WERI-Rb-1 (cell line): ENCODE measurements at places on chromosomes 2 and 18.

- DNase-seq = peak; percentile 6
Observed at GRCh38 chr2:10523406-10524189, 75.5 kb upstream of the ODC1 start.

GRCh38 chr2:33272001-33272400 is 204.4 kb upstream of the RASGRP3 start:
- DNase-seq = no peak

DNA sequence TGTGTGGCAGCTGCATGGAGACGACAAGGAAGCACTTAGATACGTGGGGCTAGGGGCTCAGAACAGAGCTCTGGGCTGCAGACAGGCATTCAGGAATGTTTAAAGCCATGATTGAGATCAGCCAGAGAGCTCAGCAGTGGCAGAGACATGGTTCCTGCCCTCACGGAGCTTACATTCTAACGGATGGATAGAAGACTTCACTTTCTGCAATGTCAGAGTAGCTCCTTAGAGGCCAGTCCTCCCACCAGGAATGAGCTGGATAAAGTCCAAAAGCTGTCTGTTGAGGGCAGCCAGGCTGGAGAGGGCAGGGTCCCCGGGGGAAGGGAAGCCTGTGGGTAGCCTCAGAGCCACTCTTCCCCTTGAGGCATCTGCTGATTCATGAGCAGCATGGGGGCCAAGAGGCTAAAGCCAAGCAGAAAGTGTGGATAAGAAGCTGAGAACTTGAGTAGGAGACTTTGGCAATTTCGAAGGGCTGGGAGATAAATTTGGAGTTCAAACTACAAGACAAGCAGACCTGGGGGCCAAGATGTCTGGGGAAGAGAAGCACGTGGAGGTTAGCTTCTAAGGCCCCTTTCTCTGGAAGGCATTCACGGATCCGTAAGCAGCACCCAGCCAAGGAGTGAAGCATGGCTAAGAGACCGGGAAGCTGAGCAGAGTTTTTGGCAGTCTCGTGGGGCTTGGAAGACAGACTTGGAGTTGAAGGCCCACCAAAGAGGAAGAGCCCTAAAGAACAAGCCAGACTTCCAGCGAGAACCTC is 9.7 kb upstream of the CIB4 start:
- peak; percentile 2 for DNase-seq

- no peak for DNase-seq
Observed at GRCh38 chr2:158999458-158999857, 31.0 kb downstream of the TANC1 start.

- no peak for DNase-seq
Observed at GRCh38 chr2:12607971-12608370, 108.8 kb upstream of the TRIB2 start.

- no peak for DNase-seq
Observed at GRCh38 chr2:124547700-124548099, 522.6 kb downstream of the CNTNAP5 start.

GRCh38 chr18:4270016-4270415 is 185.1 kb downstream of the DLGAP1 start:
- no peak for DNase-seq

DNA sequence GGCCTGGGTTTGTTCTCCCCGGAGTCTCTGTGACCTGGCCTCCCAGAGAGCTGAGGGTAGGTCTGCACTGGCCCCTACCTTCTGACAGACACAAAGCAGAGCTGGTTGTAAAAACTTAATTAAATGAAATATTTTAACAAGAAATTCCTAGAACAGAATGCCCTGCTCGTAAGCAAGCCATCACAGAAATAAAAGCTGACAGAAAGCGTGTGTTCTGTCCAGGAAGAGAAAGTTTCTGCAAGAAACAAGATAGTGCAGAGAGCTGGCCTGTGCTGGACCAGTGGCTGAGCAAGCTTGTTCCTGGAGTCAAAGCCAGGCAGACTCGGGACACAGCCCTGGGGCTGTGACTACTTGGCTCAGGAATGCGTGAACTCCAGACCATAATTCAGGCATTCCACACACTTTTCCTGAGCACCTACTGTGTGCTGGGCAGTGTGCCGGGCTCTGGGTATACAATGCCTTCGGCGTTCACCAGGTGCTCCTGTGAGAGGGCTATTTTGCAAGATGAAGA is 51.6 kb downstream of the APOB start:
- DNase-seq = no peak

DNA sequence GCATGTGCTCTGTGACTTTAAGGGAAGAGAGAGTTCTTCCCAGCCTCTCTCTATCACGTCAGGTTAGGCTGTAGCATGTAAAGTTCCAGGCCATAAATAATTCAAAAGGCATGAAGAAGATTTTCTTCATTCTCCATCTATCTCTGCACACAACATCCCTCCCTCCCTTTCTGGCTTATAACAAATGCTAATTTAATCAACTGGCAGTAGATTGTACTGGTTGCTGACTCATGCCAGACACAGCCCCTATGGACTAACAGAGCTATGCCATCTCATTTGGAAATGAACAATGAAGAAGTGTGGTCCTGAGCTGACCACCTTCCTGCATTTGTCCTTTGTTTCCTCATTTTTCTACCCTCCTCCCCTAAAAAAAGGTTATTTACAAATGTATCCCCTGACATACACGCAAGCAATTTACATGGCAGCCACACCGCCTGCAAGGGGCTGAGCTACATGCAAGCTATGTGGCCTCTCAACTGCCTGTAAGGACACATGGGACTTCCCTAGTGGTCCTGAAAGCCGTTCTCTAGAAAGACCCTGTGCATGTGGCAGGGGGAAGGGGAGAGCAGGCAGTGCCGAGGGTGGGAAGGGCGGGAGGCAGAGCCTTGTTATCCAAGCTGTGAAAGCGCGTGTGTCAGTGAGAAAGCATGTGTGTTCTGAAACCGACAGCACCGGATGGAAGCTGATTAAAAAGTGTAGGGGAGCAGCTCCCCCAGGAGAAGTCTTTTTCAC is 90.9 kb upstream of the KLF7 start:
- DNase-seq = no peak

- DNase-seq = no peak
Observed at GRCh38 chr2:71588497-71589170, 135.3 kb downstream of the DYSF start.

DNA sequence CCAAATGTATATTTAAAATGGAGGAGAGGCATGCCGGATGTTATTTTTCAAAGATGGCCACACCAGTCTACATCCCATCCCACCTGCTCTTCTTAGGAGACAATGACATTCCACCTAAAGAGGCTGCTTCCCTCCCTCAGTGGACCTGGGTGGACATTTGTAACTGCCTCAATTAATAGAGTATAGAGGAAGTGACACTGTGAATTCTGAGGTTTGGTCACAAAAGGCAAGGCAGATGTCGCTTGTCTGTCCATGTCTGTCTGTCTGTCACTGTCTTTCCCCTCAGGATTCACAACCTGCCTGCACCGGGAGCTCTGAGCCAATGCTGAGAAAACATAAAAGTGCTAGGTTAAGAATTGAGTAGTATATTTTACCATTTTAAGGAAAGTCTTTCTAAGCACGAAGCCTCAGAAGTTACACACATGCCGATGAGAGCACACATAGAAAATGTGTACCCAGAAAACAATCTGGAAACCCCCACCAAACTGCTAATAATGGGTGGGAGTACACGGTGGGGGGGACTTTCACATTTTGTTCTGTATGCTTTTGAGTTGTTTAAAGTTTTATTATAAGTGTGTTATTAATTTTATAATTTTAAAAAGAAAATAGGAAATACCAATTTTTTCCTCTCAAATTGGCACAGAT is 21.0 kb downstream of the MIB1 start:
- DNase-seq = no peak

- DNase-seq = no peak
Observed at GRCh38 chr18:63869851-63870250, 17.7 kb upstream of the SERPINB2 start.

- no peak for DNase-seq
Observed at GRCh38 chr2:15557887-15558311, 3.2 kb downstream of the NBAS start.

DNA sequence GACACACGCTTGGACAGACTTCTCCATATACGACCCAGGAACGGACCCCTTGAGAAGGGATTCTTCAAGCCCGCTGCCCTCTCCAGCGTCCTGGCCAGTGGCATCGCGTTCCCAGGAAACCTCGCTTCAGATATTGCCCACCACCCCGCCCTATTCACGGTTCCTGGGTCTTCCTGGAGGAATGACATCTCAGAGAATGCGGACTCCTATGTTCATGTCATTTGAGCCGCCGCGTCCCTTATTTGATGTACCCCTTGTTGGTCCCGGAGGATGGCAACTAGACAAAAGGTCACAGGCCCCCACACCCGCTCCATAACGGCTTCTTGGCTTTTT is 588 bp upstream of the CCDC93 start:
- peak; percentile 19 for DNase-seq

DNA sequence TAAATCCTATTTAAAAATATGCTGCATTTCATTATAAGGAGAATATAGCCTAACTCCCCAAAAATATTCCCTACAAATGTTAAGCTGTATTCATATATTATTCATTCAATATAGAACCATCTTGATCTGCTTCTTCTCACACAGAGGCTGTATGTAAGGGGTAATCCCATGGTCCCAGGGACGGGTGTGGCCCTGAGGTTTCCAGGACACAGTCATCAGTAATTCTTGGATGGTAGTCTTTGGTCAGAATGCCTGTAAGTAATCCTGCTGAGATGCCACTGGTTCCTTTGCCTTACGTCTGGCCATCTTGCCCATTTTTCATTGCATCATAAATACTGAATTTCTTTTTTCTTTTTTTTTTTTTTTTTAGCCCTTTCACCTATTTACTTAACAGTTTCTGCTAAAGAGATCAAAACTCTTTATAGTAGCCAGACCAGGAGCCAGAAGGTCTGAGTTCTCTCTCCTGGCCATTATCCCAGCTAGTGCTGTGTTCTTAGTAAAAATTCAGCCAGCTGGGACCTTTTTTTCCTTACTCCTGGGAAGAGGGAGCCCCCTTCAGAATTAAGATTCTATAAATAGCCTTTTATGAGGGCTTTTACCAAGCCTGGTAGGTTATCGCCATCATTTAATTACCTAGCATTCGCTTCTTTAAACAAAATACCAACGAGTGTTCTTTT is 134.9 kb downstream of the SOX11 start:
- no peak for DNase-seq

GRCh38 chr2:134152045-134153010 is 101.5 kb upstream of the MGAT5 start:
- DNase-seq = no peak

GRCh38 chr18:78542204-78542603 is 437.4 kb upstream of the SALL3 start:
- no peak for DNase-seq

GRCh38 chr2:9965119-9965822 is 13.8 kb downstream of the GRHL1 start:
- no peak for DNase-seq

- DNase-seq = no peak
Observed at GRCh38 chr2:28480403-28481049, 15.3 kb upstream of the PLB1 start.

GRCh38 chr18:10449396-10449795 is 5.0 kb upstream of the APCDD1 start:
- no peak for DNase-seq

DNA sequence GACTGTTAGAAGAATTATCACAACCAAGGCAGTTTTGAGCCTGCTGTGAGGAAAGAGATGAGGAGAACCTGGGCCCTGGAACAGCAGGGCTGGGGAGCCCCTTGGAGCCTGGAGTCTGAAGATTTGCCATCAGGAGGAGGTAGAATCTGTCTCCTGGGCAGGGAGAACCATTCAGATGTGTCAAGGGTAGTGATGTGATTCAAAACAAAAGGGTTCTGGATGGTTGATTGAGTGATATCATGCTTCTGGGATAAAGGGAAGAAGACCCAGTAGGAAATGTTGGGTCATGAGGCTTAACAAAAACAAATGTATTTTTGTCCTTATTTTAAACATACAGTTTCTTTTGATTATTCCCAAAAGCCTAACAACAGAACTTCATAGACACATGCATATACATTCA is 28.6 kb downstream of the RNF144A start:
- no peak for DNase-seq

DNA sequence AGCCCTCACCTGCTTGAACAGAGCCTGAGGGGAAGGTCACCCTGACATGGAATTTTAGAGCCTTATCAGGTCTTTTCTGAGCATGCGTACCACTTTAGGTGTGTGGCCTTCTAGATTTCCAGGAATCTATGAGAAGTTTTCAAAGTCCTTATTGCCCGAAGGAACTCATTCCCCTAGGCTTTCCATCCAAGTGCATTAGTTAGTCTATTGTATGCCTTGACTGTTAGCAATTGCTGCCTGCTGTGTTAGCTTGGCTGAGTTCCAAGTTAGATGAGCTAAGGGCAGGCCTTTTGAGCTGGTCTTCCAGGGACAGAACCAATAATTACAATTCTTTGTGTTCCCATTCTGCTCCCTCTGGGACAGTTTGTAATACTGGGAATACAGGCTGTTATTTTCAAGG is 30.8 kb upstream of the PUM2 start:
- no peak for DNase-seq

- DNase-seq = no peak
Observed at GRCh38 chr18:9287036-9287435, 47.5 kb upstream of the TWSG1 start.

DNA sequence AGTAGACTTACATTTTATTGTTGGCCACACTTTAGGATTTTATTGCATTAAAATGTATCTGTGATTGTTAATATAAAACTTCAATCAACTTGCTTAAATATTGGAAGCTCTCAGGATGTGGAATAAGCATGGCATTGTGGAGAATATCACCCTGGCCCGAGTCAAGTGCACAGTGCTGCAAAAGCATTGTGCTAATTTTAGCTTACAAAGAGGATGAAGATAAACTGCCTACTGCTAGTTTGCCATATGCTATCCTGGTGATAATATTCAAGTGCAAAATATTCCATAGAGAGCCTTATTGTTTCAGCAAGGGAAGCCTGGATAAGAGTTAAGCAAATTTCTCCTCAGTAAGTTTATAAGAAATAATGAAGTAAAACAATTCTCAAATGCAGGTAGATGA is 54.5 kb downstream of the MEIS1 start:
- DNase-seq = peak; percentile 60

- DNase-seq = no peak
Observed at GRCh38 chr18:39685303-39685902, 2119.8 kb upstream of the CELF4 start.

- peak; percentile 5 for DNase-seq
Observed at GRCh38 chr2:231931481-231931915, 5.3 kb upstream of the NPPC start.

- DNase-seq = no peak
Observed at GRCh38 chr2:11213090-11213638, 57.9 kb downstream of the SLC66A3 start.

GRCh38 chr18:58893388-58894099 is 28.9 kb downstream of the ZNF532 start:
- DNase-seq = no peak

- peak; percentile 81 for DNase-seq
Observed at GRCh38 chr18:8478166-8478967, 130.9 kb upstream of the RAB12 start.
